ENCODE measurements at places on chromosomes 6 and 20.

- no peak for DNase-seq
These were observed 57.2 kb downstream of the BCAS4 start for GRCh38 chr20:50852085-50852484.

DNA sequence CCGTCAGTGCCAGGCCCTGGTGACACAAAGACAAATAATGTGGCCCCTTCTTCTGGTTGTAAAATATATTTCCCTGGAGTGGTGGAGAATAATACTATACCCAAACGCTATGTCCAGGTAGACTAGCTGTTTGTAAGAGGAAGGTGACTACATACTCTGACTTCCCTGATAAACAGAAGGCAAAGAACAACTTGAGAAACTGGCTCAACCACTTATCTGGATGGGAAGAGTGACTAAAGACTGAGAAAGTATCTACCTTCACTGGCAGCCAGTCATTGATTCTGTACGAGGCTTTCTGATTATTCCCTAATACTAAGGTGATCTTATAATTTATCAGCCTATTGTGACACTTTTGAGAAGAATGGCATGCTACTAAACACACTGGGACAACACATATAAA lies 569.7 kb downstream of the EPHA7 start:
- no peak for DNase-seq

- no peak for DNase-seq
These were observed 67.2 kb upstream of the TRAF3IP2 start for GRCh38 chr6:111672761-111673450.

DNA sequence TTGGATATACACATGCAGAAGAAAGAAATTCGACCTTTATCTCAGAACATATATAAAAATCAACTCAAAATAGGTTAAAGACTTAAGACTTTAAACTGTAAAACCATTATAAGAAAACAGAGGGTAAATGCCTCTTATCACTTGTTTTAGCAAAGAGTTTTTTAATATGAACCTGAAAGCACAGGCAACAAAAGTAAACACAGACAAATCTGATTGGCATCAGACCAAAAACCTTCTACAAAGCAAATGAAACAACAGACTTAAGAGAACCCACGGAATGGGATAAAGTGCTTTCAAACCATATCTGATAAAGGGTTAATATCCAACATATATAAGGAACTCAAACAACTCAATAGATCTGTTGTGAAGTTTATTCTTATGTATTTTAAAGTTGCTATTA lies 309.9 kb upstream of the OPRM1 start:
- no peak for DNase-seq

GRCh38 chr20:47876311-47877088 lies 91.2 kb upstream of the SULF2 start:
- DNase-seq, result no peak

- DNase-seq, result no peak
These were observed 14.2 kb upstream of the TGM3 start for GRCh38 chr20:2281563-2281962.

- no peak for DNase-seq
These were observed 44.1 kb downstream of the CTNNBL1 start for GRCh38 chr20:37737826-37738420.

DNA sequence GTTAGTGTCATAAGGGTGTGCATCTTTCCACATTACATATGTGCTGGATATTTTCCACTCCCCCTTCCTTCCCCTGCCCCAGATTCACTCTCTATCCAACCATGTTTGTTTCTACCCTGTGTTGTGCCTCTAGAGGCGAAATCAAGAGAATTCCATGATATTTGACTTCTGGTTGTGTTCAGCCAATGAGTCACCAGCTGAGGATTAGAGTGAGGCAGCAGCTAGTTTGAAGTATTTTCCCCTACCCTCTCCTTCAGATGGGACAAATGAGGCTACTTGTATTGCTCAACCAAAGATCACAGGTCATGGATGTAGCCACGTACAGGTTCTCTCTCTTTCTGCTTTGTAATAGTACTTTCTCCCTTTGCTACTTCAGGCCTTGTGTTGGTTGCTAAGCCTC lies 24.5 kb upstream of the OR2J2 start:
- DNase-seq, result no peak

GRCh38 chr20:44731657-44732056 lies 14.0 kb upstream of the KCNK15 start:
- DNase-seq, result no peak

GRCh38 chr20:63194007-63194796 lies 21.7 kb downstream of the YTHDF1 start:
- DNase-seq, result no peak

DNA sequence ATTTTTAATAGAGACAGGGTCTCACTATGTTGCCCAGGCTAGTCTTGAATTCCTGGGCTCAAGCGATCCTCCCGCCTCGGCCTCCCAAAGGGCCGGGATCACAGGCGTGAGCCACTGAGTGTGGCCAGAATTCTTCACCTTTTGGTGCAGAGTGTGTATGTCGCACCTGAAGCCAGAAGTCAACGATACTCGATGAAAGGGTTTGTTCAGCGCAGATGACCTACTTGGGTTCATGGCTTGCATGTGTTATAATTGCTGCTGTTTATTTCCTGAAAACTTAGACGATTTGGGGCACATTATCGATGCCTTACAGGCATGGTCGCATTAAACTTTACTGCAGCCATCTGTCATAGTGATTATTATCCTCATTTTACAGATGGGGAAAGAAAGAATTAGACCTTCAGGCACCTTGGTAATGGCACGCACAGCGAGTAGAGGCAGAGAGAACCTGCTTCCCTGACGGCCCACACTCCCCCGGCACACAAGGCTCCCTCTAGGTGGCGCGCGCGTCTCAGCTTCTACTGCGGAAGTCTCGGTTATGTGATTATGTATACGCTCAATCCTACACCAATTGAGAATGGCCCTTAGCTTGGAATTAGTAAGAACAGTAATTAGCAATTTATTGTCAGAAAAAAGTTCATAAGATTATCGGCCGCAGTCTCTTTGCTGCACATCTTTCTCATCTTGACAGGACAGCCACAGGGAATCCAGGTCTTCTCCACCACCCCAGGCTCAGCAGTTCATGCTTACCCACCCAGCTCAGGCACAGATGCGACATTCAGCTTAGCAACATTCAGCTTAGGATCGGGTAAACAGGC lies 212.8 kb upstream of the PROKR2 start:
- DNase-seq, result peak; percentile 81

DNA sequence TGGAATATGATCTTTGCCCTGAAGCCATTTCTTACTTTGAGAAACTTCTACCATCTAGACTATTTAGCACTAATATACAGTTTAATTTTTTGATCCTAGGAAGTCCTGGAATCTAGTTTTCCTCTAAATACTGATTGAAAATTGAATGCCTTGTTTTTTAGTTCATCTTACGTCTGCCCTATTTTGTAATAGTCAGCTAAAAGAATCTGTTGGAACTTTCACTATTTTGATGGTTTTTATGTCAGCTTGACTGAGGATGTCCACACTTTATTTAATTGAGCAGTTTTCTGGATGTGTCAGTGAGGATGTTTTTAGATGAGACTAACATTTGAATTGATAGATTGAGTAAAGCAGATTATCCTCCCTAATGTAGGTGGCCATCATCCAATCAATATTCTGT lies 8.4 kb downstream of the OR12D2 start:
- DNase-seq, result no peak

DNA sequence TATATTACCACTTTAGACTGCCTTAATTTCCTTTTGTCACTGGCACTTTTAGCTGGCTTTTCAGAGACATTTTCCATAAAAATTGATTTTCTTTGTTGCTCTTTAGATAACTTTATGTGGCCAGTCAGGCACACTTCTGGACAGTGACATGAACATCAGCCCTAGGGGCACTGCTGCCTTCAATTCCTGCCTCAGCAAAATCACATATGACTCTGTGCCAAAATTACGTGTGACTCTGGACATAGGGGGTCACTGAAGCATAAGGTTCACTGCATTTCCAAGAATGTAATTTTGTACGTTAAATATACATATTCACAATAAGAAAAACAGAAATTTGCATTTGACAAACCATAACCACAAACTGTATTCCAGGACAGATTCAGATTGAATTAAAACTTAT lies 66.5 kb downstream of the ESF1 start:
- DNase-seq, result no peak

GRCh38 chr6:169141671-169142537 lies 111.7 kb downstream of the THBS2 start:
- no peak for DNase-seq

DNA sequence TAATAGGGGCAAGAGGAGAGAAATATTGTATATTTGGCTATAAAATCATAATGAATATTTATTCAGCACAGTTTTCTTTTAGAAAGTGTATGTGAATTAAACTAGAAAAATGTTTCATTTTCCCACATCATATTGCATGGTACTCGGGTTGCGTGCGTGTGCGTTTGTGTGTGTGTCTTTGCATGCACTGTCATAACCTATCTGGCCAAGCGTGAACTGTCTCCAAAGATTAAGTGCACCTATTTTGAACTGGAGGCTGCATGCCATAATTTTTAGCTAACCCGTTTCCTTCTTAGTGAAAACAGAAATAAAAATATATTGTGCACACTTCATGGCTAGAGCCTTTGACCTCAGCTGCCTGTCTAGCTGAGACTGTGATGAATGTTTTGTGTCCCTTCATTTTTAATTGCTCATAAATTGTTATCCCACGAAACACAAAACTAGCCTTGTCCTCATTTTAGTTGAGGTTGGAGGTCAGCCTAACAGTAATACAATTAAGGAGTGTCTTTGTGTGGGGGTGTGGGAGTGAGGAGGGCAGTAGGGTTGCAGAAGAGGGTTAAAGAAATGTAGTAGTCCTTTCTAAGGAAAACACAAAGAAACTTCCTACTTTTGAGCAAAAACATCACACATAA lies 336.1 kb upstream of the POU3F2 start:
- no peak for DNase-seq

DNA sequence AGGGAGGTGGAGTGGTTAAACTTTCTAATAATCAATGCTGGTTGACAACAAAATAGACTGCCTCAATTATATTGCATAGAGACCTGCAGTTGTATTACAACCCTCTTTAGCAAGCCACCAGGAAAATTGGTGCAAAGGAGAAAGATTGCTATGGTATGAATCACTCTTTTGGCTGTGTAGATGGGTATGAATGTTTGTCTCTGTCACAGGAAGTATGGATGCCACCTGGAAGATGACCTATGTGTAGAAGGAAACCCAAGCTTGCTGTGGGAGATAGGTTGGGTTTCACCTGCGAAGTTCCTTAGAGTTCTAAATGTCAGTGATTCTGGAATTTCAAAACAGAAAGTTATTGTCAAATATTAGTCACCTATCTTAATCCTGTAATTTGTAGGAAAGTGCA lies 134.6 kb downstream of the SOBP start:
- no peak for DNase-seq

DNA sequence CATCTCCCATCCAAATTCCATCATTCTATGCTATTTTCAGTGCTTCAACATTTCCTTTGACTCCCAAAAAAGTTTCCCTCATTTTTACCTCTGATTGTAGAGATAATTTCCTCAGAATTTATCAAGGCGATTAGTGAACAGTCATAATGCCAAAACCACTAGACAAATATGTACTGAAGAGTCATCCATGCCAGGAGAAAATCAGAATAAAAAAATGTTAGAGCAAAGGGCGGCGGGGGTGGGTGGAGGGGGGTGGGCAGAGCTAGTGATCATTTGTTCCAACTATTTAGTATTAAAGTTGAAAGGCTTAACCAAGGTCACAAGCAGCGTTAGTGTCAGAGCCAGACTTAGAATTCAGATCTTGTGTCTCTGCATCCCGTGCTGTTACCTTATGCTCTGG lies 5.3 kb upstream of the ADGRF5 start:
- DNase-seq, result no peak

GRCh38 chr6:124741341-124741740 lies 220.9 kb upstream of the RNF217 start:
- DNase-seq, result no peak

DNA sequence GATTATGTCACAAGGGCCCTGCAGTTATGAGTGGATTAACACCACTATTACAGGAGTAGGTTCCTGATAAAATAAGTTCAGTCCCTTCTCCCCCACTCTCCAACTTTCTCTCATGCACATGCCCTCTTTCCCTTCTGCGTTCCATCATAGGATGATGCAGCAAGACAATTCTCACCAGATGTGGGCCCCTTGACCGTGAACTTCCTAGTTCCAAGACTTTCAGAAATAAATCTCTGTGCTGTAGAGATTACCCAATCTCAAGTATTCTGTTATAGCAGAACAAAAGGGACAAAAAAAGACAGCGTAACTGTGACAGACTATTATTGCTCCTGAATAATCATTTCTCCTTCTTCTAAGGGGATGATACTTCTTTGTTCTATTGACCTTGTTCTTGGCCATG lies 33.8 kb upstream of the TMEM244 start:
- no peak for DNase-seq

DNA sequence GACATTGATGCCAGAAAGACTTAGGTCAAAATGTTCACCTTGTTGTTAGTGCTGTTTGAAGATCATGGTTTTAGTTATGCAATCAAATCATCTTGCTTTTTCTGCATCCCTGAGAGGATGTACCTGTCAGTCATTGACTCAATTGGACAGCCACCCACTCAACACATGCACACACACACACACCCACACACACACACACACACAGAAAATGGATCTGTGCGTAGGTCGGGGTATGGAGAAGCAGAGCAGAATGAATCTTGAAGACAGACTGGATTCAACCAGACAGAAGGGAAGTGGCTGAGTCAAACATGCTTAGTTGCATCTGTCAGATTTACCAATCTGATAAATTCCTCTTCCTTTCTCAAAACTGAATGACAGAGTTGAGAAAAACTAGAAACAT lies 19.1 kb upstream of the ZSCAN23 start:
- no peak for DNase-seq

DNA sequence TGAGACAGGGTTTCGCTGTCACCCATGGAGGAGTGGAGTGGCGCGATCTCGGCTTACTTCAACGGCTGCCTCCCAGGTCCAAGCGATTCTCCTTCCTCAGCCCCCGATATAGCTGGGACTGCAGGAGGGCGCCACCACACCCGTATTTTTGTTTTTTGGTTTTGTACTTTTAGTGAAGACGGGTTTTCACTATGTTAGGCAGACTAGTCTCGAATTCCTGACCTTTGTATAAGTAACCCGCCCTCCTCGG lies 115.4 kb upstream of the BTN3A2 start:
- DNase-seq, result no peak

DNA sequence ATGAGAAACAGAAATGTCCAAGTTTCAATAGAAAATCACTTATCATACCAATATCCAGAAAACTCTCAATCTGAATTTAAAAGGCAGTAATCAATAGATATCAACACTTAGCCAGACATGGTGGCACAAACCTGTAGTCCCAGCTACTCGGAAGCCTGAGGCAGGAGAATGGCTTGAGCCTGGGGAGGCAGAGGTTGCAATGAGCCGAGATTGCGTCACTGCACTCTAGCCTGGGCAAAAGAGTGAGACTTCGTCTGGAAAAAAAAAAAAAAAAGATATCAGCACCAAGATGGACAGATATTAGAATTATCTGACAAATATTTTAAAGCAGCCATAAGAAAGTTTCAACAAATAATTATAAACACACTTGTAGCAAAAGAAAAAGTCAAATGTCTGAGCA lies 47.0 kb downstream of the TCP11 start:
- no peak for DNase-seq

- no peak for DNase-seq
These were observed 35.9 kb upstream of the LTV1 start for GRCh38 chr6:143807103-143807772.

- DNase-seq, result no peak
These were observed 69.7 kb downstream of the TCP11 start for GRCh38 chr6:35071347-35071994.
